ENCODE measurements at places on chromosomes 3 and 15. TPM values are rescaled to one million over a fixed set of nuclear protein-coding genes. Genes with fewer than 3 reads are reported as not detected.

Gene SLC24A5
- total RNA-seq: not detected

Gene SYNPR
- not detected for total RNA-seq

Gene GOLIM4
- total RNA-seq: 8.6 TPM

Gene PP2D1
- not detected for total RNA-seq

Gene SLC51A
- total RNA-seq: not detected

Gene EPHA6
- 1.1 TPM for total RNA-seq

Gene TGM5
- 13.5 TPM for total RNA-seq

Gene DNAJA4
- 9.5 TPM for total RNA-seq
